GM12864 (cell line): ENCODE measurements at places on chromosomes 1 and 21.

GRCh38 chr1:15870421-15870820 lies 22.9 kb downstream of the SPEN start:
- no peak for DNase-seq

DNA sequence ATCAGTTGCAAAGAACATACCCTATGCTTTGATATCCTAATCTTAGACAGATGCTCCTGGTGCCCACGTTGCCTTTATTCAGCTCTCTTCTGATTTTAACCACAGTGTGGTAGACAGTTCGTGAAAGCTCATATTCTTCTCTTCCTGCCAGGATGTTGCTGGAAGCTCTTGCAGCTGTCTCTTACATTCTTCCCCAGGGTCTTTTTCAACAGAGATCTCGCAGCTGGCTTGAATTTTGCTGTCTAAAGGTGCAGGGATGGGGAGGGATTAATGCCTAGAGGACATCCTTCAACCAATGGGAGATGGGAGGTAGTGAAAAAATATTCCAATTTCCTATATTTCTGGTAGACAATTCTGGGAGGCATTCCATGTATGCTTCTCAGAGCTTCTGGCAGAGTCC lies 150.0 kb upstream of the APP start:
- no peak for DNase-seq

DNA sequence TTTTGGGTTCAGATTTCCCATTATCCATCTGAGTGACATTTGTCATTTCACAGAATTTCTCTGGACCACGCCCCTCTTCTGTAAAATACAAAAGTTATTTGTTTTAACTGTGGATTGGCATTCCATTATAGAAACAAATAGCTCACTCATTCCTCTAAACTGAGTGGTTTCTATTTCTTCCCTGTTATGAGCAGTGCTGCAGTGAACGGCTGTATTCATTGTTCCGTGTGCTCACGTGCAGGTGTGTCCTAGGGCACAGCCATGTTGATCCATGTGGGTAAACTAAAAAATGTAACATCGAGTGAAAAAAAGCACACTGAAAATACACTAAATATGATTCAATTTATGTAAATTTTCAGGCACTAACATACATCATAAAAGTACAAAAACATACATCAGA lies 27.0 kb upstream of the IL12RB2 start:
- DNase-seq, result no peak

DNA sequence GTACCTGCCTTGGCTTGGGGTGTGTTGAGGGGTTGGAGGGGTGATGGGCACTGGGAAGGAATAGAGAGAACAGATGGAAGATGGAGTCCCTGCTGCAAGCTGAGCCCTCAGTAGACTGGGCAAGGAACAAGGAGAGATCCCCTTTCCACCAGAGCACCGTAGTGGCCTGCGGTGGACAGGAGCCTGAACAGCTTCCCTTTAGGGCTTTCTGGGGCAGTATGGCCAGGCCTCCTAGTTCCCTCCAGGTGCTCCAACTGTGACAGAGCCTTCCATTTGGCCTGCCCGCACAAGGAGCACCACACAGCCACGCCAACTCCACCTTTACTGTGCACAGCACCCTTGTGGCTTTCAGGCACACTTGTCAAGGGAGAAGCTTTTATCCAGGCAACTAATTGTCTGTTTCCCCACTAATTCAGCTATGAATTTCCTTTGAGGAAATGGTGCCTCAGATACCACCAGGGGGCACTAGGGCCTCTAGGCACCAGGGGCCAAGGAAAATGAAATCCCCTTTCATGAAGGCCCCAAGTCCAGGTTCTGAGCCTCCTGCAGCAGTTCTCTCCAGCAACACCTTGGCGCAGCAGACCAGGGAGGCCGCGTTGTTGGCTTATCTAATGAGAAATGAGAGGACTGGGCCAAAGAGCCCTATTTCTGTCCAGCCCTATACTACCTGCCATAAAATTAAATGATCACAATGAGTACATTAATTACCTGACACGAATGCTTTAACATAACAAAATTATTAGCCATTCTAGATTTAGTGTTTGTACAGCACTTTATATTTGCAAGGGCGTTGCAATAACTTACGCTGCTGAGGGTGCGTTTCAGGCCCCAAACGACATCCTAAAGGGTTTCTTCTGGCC lies 23.1 kb upstream of the ERI3 start:
- no peak for DNase-seq

- no peak for DNase-seq
Observed at GRCh38 chr1:47871799-47872353, 125.3 kb downstream of the TRABD2B start.

- no peak for DNase-seq
Observed at GRCh38 chr1:111706921-111707320, 32.3 kb downstream of the INKA2 start.

DNA sequence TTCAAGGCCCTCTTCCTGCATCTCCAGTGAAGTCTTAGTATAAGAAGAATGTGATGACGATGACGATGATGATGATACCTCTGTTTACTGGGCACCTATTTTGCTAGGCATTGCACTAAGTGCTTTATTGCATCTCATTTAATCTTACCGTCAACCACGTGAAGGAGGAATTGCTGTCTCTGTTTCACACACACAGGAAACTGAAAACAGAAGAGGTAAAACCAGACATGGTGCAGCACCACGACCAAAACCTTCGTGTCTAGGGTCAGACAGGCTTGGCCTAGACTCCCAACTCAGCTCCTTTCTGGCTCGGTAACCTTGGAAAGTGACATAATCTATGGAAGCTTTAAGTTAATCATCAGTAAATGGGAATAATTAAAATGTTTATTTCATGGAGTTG lies 20.7 kb upstream of the KCNA2 start:
- DNase-seq, result peak; percentile 29

DNA sequence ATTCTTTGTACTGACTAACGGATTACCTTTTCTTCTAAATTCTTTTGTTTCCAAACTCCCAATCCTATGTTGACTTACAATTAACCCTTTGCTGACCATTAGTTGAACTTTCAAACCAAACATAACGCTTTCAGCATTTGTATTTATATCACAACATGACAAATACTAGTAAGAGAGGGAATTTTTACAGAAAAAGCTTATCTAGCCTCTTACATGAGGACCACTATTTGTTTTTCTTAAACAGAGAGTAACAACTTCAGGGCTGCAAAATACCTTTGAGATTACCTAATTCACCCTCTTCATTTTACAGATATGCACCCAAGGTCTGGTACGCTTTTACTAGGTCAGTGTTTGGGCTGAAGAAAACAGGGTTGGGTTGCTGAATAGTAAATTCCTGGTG lies 45.0 kb upstream of the CXADR start:
- no peak for DNase-seq

- DNase-seq, result no peak
Observed at GRCh38 chr1:36107394-36107793, 17.6 kb downstream of the COL8A2 start.

GRCh38 chr1:78718566-78718965 lies 68.9 kb downstream of the IFI44 start:
- DNase-seq, result no peak
